ENCODE measurements at places on chromosomes 5 and 9.

- no peaks in the 10 kb centered on the region for H3K27me3 ChIP-seq
- DNase-seq = no peak
- no peak overlapping the region for H3K4me3 ChIP-seq
- no peaks in the 10 kb centered on the region for H3K4me1 ChIP-seq
- H3K27ac ChIP-seq = no peak overlapping the region
- H3K36me3 ChIP-seq = no peaks in the 10 kb centered on the region
Observed at GRCh38 chr5:172972552-172972951, 11.0 kb upstream of the ATP6V0E1 start.

DNA sequence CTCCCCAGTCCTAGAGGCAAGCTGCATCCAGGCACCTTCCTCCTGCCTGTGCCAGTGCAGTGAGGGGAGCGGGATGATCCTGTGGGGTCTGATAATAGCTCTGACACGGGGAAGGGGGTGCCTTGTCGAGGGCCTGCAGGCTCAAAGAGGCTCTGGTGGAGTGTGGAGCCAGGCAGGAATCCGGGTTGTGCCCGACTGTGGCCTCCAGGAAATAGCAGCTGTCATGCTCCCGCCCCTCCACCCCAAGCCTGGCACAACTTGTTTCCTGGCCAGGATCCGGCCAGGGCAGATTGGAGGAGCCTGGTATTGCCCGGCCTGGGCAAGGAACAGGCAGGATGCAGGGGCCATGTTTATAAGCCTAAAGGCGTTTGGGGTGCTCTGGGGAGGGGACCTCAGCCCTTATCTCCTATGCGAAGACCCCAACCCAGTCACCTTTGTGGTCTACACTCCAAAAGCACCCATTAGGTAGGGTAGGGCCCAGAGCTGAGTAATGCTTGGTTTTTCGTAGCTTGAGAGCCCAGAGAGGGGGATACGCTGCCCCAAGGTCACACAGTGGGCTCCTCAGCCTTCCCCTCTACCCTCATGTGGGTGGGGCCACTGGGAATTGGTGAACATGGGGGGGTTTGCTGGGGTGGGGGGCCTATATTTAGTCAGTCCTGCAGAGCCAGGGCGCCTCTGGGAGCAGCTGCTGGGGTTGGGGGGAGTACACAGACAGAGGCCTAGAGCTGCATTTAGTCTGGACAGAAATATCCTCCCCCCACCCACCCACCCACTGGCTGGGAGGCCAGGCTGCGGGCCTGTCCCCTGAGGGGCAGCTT lies 12.2 kb downstream of the CXXC5 start:
- H3K27ac ChIP-seq = peak overlapping the region; percentile 54
- no peak for DNase-seq
- H3K4me1 ChIP-seq = peaks cover 12% of the 10 kb centered on the region
- no peak overlapping the region for H3K4me3 ChIP-seq
- no peaks in the 10 kb centered on the region for H3K27me3 ChIP-seq

DNA sequence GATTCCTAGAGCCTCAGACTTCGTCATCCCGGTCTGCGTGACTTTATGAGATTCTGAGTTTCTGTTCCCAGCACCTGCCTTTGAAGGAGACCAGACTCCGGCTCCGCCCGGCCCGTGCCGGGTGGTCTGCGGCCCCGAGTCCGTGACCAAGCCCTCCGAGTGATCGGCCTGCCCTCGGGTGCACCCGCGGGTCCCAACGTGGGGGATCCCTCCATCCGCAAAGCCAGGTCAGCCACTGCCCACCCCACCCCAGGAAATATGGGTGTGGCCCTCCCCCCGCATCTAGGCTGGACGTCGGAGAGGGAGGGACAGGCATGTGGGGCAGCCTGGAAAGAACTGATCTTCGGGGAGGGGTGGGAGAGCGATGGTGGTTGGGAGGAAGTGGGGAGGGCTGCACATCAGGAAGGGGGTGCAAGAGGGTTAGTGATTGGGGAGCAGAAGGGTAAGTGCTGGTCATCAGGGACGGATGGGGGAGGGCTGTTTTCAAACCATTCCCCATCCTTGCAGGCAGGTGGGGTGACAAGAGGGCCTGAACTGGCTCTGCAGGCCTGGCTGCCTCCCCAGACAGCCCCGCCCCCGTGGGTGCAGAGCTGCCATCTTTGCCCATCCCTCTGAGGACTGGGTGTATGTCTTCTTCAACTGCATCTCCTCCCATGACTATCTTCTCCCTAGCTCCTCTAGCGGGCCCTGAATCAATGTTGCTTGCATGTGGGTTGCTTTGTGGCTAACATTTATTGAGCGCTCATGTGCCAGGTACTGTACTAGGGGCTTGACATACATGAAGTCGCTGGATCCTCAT lies 747 bp downstream of the LRSAM1 start:
- peaks cover 27% of the 10 kb centered on the region for H3K36me3 ChIP-seq
- DNase-seq = peak; percentile 24
- H3K27me3 ChIP-seq = no peaks in the 10 kb centered on the region
- H3K27ac ChIP-seq = peak overlapping the region; percentile 94
- H3K4me3 ChIP-seq = peak overlapping the region; percentile 98

DNA sequence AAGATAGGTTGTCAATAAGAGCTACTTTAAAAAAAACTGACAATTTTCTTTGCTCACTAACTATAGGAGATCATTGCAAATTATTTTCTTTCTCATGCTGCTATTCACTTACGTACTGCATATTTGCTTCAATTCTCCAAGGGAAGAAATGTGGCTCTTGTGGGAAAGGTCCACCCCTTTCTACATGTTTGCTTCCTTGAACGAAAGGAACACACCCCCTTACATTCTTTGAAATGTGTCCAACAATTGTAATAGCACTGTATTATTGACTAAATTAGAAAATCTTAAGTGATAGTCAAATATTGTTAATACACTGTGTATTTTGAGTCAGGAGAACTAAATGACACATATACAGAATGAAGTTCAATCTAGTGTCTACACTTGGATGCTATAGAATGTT lies 5.2 kb downstream of the MEF2C start:
- no peaks in the 10 kb centered on the region for H3K4me1 ChIP-seq
- no peak overlapping the region for H3K4me3 ChIP-seq
- H3K27ac ChIP-seq = no peak overlapping the region
- H3K36me3 ChIP-seq = no peaks in the 10 kb centered on the region
